ENCODE measurements at places on chromosomes 3 and 15.

DNA sequence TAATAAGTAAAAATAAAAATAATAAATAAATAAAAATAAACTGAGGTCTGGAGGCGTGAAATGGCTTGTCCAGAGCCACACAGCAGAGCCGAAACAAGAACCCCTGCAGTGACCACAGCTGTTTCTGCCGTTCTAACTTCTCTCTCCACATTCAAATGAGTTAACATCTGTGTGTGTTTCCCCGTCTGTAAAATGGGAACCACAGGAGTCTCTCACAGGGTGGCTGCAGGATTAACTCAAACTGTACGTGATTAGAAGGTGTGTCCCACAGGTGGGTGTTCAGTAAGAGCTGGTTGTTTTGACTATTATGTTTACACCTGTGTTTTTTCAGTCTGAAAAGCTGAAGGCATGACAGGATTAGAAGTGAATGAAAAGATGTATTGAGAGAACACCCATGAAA lies 27.0 kb upstream of the MUC4 start:
- DNase-seq: no peak

- DNase-seq: no peak
These were observed 110.1 kb upstream of the SKOR1 start for GRCh38 chr15:67715170-67715569.

- no peak for DNase-seq
These were observed 1265.0 kb upstream of the ALCAM start for GRCh38 chr3:104101736-104102135.

- DNase-seq: no peak
These were observed 10.6 kb upstream of the TM4SF1 start for GRCh38 chr3:149388001-149388440.

DNA sequence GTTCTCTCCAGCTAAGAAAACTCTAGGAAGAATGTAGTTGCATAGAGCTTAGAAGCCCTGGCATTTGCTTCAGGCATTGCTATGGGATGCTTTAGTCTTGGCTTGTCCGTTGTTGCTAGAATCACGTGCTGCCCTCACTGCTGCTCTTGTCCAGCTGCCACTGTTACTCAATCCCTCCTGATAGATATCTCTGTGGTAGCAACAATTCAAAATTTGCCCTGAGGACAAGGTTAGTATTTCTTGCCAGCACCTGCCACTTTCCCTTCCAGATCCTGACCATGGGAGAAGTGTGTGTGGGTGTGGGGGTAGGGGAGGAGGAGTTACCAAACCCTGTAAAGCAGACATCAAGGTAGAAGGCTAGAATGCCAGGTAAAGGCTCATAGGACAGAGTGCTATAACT lies 113.8 kb downstream of the PPM1L start:
- DNase-seq: no peak

- no peak for DNase-seq
These were observed 25.6 kb upstream of the LINGO1 start for GRCh38 chr15:77658304-77658703.

DNA sequence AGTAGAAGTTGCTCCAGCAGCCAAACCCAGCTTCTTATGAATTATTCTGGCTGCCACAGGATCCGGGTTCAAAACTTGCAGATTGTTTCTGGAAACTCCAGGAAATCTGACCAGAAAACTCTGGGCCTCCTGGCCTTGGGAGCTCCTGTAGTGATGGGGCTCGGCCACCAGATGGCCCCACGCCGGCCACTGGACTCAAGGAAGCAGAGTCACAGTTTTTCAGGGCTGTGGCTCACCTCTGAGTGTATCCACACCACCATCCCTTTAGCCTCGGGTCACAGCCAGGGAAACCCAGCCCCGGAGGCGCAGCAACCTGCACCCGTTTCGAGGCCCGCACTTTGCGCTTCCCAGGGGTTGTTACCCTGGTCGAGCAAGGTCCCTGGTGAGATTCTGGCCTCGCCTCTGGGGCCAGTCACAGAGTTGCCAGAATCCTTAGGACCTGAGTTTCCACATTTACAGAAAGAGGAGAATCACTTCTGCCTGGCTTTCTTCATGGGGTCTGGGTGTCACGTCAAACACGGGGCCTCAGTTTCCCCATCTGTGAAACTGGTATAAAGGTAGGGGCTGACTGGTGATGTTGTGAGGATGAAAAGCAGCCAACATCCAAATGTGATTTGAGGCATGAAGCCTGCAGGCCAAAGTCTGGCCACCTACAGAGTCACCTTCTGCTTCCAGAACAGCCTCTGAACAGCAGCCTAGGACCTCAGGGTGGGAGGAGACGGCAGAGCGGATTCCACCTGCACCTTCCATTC lies 53.5 kb upstream of the LCTL start:
- no peak for DNase-seq

DNA sequence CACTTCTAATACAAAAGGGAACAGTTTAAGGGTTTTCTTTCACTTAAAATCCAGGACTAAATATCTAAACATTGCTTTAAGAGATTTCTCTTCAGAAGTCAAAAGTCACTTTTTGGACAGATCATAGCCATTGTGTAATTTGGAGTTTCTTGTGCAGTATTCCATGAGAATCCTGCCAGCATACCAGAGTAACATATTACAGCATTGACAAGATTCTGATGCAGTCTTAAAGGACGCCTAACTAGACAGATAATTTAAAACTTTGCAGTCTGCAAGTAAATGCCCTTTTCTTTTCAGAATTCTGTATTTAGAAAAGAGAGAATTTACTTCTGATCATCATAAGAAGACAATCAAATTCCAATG lies 17.5 kb upstream of the IGSF10 start:
- no peak for DNase-seq

- no peak for DNase-seq
These were observed 1.9 kb downstream of the PLOD2 start for GRCh38 chr3:146159037-146159436.

- DNase-seq: no peak
These were observed 67.8 kb downstream of the RGMA start for GRCh38 chr15:93020976-93021772.
